Stimulated activated CD4-positive, alpha-beta T cell treated with anti-CD3 and anti-CD28 coated beads, Interleukin-1b, Interleukin-23, amount 100 ng/mL, for 1 hour (primary cell): ENCODE measurements at places on chromosomes 3 and 15.

DNA sequence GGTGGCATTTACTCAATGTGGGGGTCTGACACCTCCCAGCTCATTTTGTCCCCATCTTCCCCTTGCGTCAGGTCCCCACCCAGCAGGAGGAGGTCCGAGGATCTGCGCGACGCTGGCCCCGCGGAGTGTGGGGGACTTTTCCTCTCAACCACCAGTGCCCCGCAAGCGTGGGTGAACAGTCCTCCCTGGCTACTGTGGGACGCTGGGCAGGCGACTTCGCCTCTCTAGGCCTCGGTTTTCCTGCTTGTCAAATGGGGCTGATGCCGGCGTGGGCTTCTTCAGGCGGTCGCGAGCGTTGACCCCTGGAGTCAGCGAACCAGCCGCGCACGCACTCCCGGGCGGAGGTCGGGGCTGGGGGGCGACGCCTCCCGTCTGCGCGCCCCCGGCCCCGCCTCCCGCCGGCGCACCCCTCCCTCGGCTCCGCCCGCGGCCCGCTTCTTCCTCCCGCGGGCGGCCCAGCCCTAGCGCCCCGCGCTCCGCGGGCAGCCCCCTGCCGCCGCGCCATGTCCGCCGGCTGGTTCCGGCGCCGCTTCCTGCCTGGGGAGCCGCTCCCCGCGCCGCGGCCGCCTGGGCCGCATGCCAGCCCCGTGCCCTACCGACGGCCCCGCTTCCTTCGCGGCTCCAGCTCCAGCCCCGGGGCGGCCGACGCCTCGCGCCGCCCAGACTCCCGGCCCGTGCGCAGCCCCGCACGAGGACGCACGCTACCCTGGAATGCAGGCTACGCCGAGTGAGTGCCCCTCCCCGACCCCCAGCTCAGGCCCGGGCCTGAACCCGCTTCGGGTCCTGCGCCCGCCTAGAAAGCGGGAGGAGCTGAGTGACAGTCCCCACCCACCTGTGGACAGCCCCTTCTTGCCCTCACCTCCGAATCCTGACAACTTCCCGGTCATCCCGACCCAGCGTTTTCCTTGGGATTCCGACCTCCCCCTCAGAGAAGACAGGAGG lies at the start of gene PPM1M:
Gene PPM1M, plus strand, starts transcription at position 438 of the 942 bp plus-strand sequence. Its CDS starts 66 bp downstream, at position 504.
- no peak for DNase-seq

GRCh38 chr3:170707899-170708298 lies 122.0 kb upstream of the SLC7A14 start:
- DNase-seq, result no peak

DNA sequence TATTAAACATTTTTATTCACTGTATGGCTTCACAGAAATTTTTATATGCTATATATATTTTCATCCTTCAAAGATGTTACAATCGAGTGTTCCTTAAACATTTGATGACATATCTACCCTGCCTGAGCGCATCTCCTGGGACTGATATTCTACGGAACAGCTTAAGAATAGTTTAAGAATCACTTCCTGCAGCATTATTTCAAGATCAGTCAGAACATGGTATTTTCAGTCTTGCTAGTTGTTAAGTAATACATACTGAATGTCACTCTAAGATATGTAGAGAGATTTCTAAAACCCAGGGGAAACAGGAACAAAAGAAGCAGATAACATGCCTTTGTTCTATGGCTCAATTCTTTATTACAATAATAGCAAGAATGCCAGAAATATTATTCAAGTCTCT lies 8.7 kb downstream of the COL8A1 start:
- no peak for DNase-seq

GRCh38 chr3:59558906-59559720 lies 509.3 kb upstream of the CFAP20DC start:
- no peak for DNase-seq

- DNase-seq, result no peak
Observed at GRCh38 chr15:40893019-40893670, 1.1 kb upstream of the VPS18 start.

DNA sequence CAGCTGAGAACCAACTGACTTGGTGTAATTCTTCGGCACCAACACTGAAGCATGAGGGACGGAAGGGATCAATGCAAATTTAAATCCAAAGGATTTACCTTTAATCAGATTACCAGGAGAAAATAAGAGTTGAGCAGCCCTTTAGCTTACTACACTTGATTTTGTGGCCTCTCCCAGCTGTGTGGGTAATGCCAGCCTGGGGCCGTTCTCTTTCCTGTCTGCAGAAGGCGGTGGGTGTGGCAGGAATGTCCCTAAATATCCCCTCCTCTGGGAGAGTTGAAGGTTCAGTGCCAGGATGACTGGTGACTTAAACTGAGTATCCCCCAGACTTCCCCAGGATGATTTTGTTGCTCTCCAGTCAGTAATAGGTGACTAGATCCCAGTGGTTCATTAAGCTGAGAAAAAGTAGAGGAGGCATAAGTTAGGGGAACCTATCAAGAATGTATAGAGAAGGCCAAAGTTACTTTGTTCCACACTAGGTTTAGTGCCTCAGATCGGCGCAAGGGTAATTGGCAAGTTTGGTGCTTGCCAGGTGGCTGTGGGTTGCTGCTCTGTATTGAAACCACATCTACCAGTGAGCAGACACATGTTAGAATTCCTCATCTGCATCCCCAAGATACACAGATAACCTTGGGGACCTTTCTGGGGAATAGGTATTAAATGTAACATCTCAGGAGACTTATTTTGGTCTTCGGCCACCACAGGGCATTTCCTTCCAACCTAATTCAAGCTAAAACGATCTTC lies 23.1 kb downstream of the MAPKBP1 start:
- no peak for DNase-seq

GRCh38 chr15:48800811-48801455 lies 9.9 kb downstream of the CEP152 start:
- no peak for DNase-seq

DNA sequence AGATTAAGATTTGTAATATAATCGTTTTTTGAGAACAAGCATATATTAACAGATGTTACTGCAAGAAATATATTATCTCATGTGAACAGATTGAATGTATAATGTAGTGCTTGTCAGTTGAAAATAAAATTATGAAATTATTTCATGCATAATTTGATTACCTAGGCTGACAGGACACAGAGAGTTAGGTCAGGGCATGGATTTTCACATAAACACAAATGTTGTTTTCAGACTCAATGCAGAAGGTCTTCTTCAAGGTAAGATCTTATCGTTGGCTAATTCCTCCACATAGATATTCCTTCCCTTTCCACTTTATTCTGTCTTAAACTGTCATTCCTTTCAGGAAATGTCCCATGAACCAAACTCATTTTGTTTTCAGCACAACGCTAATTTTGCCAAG lies 20.1 kb upstream of the TM4SF1 start:
- no peak for DNase-seq

DNA sequence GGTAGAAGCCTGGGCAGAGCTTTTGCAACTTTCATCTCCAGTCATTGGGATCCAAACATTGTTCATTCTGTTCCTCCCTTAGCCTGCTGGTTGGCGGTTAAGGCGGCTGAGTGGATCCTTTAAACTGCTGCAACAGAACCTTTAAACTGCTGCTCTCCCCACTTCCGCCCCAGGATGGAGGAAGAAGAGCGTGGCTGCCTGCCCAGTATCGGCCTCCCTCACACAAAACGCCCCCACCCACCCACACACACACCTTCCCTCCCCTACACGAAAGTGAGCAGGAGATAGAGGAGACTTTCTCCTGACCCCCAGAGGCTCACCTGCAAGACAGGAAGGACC lies 460 bp upstream of the ZMAT3 start:
- DNase-seq, result no peak

DNA sequence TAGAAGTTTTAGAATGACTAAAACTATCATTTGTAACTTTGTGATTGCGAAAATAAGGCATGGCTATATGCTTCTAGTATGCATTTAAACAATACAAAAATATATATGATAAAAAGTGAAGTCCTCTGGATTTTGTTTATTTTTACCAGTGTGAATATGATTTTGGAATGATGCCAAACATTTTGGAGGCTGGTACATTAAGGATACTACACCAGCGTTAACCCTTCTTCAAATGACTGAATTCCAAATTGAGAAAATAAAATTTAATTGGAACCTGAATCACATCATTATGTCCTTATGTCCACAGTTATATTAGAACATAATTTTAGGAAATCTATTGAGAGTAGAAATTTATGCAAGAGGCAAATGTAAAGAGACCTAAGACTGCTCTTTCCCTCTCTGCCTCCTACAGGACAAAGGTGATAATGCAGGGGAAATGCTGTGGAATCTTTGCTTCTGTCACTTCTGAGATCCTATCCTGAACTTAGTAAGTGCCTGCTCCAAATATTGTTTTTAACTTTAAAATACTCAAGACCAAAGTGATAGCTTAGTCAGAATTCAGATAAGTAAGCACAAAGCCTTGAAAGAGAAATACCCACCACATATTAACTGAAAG lies 121.1 kb upstream of the NANOGP8 start:
- no peak for DNase-seq

GRCh38 chr3:24270204-24270691 lies 224.4 kb downstream of the THRB start:
- DNase-seq, result no peak
